GM23248 (cell line): ENCODE measurements at places on chromosomes 6 and 20. TPM values are rescaled to one million over a fixed set of nuclear protein-coding genes. Genes with fewer than 3 reads are reported as not detected.

Gene DEFB124
- not detected in 2 replicates for total RNA-seq

DNA sequence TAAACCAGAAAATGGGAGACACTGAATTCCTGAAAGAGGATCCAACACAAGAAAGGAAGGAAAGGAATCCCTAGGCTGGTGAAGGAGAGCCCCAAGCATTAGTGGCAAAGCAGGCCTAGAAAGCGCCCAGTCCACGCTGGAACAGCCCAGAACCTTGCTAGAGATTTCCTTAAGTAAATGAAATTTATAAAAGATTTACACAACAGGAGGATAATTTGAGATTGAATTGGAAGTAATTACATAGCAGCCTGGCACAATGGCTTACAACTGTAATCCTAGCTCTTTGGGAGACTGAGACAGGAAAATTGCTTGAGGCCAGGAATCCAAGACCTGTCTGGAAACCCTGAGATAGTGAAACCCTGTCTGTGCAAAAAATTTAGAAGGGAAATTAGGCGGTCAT, 26.8 kb upstream of the C20orf144 start:
- no peak for DNase-seq

DNA sequence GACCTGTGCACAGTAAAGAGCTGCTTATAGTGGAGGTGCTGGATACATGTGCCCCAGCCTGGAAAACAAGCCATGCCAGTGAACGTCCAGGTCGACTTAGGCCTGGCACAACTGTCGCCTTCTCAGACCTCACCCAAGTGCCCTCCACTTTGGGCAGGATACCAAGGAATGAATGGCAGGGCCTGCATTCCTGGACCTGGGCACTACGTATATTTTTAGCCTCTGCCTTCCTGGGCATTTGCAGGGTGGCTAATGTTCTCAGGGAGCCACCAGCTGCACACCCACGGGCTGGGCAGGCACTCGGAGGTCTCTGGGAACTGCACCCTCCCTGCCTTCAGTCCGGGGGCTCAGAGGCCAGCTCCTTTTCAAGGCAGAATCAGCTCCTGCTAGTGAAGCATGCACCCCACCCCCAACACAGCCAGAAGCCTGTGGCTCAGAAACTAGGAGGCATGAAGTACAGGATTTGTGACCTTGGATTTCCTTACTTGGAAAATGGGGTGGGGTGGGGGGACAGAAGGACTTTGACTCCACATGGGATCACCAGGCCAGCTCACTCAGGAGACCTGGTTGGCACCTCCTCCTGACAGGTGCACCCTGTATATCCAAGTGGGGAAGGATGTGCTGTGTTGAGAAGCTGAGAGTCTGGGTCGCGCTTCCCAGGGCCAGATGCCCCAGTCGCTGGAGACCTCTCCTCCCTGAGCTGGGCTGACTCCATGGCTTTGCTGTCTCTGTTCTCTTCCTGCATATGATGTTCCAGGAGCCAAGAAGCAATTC, 2.5 kb upstream of the LSM14B start:
- DNase-seq: no peak

- DNase-seq: peak; percentile 77
These were observed 35.0 kb upstream of the PNRC1 start for GRCh38 chr6:89045576-89045975.

DNA sequence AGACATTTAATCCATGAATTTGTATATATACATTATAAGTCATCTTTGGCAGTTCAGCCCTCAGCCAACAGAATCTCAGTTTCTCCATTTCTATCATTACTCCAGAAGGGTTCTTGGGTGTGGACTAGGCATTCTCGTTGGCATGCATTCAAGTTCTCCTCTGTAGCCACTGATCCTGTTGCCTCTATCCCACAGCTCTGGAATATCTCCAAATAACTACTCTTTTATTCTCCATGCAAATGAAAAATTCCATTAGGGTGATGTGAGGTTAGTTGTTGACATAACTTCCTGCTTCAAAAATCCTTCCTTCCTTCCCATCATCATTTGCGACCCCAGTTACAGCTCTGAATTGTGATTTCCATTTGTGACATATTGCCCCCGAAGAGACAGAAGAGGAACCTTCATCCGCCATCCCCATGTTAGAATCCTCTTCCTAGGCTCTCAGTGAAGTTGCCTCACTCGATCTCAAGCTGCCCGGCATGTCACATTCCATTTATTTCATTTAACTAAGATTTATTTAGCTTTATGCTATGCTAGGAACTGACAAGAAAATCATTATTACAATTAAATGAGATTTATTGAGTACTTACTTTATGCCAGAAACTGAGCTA, 93.7 kb upstream of the EDN1 start:
- peak; percentile 29 for DNase-seq

DNA sequence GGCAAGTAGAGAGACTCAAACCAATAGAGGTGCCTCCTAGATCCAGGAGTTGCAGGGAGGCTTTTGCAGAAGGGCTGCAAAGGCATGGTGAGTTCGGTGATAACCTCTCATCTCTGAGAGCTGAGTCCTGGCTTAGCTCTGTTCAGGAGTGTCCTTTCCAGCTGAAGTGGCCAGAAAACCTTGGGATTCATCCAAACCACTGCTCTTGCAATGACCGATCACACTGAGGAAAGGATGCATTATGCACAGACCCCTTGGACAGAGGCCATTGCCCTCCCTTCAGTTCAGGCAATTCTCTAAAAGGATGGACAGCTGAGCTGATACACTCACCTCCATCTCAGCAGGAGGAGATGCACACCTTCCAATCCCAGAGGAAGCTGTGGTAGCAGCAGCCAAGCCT, 158.8 kb upstream of the ENPP5 start:
- peak; percentile 47 for DNase-seq

Gene SLC13A3
- total RNA-seq: 0.89 and 2.4 TPM in 2 replicates
